NCI-H2171 (cell line): ENCODE measurements at places on chromosomes 11 and 22.

- DNase-seq: no peak
Measured at GRCh38 chr11:57094181-57094935, 87.4 kb upstream of the LRRC55 start.

GRCh38 chr11:104333977-104334376, 170.0 kb upstream of the PDGFD start:
- no peak for DNase-seq

- peak; percentile 42 for DNase-seq
Measured at GRCh38 chr22:45008186-45008681, 1.6 kb downstream of the PHF21B start.

DNA sequence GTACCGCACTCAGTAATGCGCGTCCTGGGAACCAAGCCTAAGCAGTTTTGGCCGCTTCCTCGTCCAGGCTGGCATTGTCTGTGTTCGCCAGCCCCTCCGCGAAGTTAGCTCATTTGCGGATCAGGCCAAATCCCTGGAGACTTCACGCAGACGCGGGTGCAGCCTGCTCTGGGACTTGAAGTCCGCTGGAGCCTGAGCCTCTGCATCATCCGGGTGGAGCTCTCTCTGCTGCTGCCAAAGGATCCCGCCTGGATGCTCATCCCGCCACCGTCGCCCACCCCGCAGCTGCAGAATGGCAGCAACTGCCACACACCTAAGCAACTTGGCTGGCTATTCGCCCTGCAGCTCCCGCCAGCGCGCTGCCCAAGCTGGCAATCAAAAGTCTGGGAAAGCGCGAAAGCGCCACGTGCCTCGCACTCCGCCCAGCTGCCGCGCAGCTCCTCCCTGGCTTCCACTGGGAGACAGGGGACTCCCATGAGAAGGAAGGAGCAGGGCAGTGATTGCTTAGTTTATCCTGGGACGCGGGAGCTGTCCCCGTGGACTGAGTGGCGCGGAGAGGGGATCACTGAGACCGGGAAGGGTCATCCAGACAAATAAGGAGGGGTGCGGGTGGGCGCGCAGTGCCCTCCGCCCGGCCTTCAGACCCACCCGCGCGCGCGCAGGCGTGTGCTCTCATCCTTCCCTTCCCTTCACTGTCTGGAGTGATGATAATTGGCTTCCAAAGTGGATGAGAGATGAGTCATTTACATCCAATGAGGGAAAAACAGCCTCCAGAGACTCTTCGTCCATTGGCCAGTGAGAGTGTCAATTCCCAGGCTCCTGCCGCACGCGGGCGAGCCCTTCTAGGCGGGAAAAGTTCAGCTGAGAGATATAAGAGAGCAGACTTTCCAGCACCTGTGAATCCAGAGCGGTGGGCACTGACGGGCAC, 23.2 kb upstream of the GLYATL1B start:
- no peak for DNase-seq

- DNase-seq: no peak
Measured at GRCh38 chr11:19777377-19778102, 64.9 kb downstream of the NAV2 start.

DNA sequence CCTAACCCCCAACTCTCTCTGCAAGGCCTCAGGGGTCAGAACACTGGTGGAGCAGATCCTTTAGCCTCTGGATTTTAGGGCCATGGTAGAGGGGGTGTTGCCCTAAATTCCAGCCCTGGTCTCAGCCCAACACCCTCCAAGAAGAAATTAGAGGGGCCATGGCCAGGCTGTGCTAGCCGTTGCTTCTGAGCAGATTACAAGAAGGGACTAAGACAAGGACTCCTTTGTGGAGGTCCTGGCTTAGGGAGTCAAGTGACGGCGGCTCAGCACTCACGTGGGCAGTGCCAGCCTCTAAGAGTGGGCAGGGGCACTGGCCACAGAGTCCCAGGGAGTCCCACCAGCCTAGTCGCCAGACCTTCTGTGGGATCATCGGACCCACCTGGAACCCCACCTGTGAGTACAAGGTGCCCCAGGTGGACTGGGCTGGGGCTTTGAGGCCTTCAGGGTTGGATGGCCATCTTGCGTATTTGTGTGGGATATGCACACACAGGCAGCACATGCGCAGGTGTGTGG, at the start of gene BEST1:
Gene BEST1, plus strand, starts transcription at position 317 of the 513 bp plus-strand sequence. CDS start 1,456 bp downstream, outside the sequence.
- no peak for DNase-seq

DNA sequence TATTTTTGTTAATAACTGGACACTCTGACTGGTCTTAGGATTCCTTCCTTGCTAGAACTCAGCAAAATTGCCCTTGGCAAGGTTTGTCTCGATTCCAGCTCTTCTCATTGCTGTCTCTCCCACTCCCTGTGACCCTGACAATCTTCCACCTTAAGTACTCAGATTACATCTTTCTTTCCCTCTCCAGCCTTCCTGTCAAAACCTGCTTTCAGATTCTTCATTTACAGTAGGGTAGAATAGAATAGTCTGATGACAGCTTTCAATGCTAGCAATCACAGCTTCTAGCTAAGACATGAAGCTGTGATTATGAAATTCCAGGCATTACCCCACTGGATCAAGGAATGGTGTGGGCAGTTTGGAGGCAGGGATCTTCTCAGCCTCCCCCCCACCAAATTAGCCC, 39.2 kb upstream of the LMO2 start:
- no peak for DNase-seq

- DNase-seq: no peak
Measured at GRCh38 chr22:49692499-49693225, 135.0 kb downstream of the BRD1 start.

GRCh38 chr11:9936754-9937153, 272.9 kb downstream of the SWAP70 start:
- DNase-seq: no peak

DNA sequence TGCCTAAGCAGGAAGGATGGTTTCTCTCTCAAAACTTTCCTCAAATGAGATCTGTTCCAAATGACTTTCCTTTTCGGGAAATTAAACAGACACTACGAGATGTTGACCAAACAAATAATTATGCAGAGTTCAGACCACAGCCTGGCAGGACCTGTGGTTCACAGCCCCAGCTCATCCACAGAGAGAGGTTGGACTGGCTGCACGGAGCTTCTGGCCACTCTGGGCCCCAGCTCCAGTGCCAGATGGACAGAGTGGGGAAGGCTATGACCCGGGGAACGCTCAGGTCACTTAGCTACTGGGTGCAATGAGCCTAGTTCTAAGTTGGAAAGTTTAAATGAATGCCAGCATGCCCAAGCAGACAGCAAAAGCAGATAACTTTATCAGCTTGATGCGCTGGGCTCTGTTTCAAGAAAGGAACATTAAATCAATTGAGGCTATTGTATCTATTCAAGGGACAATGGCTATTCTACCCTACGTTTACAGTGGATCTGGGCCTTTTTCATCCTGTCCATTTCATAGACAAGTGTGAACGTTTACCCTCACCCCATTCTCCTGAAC, 155.7 kb upstream of the NARS2 start:
- DNase-seq: no peak

DNA sequence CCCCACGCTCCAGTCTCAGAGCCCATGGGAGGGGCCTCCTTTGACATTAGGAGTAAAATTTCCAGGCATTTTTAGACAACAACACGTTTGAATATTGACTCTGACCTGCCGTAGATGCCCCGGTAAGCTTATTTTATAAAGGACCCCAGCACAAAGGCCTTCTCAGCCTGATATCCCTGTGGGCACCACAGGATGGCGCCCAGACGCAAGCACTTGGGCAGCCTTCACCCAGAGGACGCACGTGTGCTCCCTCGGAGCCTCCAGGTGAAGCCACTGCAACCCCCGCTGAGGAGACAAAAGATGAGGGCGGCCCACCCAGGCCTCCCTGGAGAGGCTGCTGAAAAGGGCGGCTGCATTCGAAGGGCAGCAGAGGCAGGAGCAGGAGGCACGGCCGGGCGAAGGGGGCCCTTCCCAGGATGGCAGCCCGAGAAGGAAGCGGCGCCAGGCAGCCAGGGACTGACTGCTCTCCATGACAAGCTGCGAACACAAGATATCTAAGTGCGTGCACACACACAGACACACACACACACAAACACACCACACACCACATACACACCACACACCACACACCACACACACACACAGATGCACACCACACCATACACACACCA, 15.2 kb upstream of the TH start:
- no peak for DNase-seq

DNA sequence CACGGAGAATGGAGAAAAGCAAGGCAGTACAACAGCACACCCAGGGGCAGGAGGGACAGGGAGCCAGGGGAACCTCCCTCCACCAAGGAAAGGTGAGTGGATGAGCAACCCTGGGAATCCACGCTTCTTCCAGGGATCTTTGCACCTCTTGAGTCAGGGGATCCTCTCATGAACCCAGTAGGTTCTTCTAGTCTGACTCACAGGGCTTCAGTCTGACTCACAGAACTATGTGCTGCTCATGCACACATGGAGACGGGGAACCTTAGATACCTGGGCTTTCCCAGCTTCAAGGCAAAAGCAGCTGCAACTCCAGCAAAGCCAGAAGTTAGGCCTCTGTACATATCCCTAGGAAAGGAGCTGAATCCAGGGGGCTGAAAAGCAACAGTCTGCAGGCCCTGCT, 1021.4 kb upstream of the TENM4 start:
- DNase-seq: no peak

DNA sequence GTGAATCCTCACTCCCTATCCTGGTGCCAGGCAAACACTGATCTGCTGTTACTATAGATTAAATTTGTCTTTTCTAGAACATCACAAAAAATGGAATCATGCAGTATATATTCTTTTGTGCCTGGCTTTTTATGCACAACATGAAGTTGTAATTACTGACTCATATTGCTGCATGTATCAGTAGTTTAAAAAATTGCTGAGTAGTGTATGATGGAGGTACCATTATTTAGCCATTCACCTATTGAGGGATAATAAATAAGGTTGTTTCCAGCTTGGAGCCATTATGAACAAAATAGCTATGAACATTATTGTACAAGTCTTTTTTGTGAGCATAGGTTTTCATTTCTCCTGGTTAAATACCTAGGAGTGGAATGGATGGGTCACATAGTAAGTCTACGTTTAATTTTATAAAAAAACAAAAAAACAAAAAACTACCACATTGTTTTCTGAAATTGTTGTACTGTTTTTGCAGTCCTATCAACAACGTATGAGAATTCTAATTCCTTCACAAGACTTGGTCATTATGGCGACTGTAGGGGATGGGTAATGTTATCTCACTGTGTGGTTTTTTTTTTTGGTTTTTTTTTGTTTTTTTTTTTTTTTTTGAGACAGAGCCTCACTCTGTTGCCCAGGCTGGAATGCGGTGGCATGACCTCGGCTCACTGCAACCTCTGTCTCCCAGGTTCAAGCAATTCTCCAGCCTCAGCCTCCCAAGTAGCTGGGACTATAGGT, 111.6 kb downstream of the USP35 start:
- DNase-seq: no peak

GRCh38 chr22:39439170-39439569, 17.6 kb upstream of the MGAT3 start:
- no peak for DNase-seq

DNA sequence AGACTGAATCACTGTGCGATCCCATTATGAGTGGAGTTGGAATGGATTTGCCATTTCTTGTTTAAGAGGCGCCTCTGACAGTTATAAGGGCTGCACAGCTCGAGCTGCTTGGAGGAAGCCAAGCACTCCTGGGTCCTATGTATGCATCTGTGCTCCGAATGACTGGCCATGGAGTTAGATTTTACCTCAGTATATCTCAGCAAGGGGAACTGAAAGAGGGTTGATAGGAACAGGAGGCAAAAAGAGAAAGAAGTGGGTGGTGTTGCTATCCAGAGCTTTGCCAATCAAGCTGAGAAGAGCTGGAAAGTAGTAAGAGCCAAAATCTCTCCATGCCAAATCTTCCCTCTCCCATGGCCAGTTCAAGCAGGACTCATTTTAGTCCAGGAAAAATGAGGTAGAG, 632.0 kb upstream of the KIRREL3 start:
- DNase-seq: no peak

DNA sequence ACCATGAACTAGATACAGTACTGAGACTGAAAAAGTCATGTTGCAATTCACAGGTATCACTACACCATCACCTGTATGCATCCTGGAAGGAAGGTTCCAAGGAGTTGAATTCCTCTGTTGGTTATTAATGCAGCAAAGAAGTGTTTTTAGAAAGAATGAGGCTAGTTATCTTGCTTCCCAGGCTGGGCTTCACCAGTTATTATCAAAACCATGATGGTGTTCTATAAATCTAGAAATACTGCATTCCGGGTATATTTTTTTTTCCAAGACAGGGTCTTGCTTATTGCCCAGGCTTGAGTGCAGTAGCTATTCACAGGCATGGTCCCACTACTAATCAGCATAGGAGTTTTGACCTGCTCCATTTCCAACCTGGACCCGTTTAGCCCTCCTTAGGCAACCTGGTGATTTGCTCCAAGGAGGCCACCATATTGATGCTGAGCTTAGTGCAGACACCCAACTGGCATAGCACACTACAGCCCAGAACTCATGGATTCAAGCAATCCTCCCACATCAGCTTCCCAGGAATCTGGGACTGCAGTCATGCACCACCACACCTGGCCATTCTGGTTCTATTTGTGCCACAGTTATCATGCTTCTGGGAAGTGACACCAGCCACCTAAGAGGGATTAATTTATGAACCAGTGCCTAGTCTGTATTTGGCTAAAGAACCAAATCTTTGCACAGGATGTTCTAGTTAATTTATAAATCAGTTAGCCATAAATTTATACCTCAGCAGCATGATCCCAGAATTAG, 1.6 kb upstream of the MPEG1 start:
- no peak for DNase-seq

DNA sequence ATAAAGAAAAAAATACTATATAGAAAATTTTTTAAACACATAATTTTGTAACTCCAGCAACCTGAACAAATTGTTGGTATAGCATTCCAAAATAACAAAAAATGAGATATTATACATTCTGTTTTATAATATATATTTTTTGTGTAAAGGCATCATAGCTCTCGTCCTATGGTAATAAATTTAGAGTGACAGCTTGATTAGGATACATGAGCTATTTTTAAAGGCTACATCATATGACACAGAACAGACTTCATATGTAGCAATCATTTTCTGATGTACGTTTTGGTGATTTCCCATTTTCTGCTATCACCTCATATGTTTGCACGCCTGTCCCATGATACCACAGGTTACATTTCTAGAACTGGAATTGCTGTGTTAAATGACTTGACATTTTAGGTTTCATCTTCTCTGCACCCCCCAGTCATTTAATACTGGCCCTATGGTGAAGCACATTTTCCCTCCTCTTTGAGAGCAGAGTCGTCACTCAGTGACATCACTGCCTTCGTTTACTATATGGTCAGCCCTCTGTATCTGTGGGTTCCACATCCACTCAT, 19.5 kb downstream of the PC start:
- no peak for DNase-seq

DNA sequence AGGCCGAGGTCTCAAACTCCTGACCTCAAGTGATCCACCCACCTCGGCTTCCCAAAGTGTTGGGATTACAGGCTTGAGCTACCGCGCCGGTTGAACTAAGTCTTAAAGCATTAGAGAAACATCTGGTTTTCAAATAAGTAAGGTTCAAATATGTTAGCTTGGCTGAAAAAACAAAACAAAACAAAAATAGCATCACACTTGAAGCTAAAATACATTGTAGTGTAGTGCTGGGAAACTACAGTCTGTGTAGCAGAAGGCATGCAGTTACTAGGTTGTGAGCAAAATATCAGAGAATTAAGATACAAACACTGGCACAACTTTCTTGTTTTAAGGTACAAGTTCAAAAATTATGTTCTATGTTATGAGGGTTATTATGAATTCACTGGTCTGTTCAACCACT, 224.8 kb upstream of the CHORDC1 start:
- no peak for DNase-seq
